ENCODE measurements at places on chromosomes 6 and 20.

DNA sequence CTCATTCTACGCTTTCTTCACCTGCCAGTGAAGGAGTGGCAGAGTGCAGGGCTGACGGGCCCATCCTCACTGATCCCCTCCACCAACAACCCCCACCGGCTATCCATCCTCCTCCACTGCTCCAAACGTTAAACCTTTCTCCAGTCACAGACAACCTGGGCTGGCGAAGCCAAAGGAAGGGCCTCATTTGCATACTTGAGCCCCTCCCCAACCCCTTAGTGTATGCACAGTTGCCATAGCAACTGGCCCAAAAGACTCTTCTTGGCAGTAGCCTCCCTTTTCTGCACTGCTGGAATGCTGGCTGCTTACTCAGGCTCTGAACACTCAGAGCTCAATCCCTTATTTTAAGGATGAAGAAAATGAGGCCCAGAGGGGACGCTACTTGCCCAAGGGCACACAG lies 130.3 kb downstream of the GRM4 start:
- DNase-seq, result no peak

- DNase-seq, result no peak
These were observed 112.4 kb downstream of the PRKN start for GRCh38 chr6:162615016-162615705.

DNA sequence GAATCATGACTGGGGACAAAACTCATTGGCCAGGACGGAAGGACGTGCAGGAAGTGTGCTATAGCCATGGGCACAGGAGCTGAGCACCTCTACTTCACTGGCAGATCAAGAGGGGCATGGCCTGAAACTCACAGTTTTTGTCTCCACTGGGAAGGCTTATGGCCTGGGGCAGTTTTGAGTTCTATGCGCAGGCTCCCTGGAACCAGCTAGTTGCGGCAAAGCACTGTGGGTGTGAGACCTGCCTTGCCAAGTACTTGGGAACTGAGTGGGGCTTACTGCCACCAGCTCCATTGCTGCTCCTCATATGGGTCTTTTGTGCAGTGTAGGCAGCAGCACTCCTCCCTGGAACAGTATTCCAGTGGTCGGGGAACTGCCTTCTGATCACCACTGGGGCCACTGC lies 282.6 kb upstream of the EYS start:
- DNase-seq, result no peak

DNA sequence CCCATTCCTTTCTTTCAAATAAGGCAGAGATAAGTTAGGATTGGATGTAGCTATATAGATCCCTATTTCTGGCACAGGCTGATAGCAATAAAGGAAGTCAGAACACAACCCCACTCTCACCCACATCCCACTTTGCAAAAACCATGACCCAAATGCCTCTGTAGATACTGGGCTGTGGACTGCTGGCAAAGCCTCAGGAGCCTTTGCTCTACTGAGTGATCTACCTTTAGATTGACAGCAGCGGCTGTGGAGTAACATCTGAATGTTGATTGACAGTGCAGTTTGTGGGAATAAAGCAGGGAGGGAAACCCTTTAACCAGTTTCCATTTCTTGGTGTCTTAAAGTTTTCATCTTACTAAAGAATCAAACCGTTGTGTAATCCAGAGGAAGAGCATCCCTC lies 6.7 kb upstream of the TMEM30A start:
- DNase-seq, result no peak

- no peak for DNase-seq
These were observed 65.5 kb upstream of the NFATC2 start for GRCh38 chr20:51608061-51608460.

DNA sequence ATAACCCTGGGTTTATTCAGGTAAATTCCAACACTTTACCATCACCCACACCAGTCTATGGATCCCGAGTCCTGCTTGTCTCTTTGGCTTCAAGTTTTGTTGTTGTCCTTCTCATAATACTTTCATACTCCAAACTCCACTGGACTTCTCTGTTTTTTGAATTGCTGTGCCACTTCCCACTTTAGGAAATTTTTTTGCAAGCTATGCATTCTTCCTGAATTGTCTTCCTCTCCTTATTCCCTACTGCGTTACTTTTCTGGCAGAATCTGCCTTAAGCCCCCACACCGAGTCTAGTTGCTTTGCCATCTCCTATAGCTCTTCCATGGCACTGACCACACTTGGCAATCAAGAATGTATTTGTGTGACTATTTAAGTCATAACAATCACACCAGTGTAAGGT lies 96.1 kb downstream of the TSHZ2 start:
- DNase-seq, result no peak

DNA sequence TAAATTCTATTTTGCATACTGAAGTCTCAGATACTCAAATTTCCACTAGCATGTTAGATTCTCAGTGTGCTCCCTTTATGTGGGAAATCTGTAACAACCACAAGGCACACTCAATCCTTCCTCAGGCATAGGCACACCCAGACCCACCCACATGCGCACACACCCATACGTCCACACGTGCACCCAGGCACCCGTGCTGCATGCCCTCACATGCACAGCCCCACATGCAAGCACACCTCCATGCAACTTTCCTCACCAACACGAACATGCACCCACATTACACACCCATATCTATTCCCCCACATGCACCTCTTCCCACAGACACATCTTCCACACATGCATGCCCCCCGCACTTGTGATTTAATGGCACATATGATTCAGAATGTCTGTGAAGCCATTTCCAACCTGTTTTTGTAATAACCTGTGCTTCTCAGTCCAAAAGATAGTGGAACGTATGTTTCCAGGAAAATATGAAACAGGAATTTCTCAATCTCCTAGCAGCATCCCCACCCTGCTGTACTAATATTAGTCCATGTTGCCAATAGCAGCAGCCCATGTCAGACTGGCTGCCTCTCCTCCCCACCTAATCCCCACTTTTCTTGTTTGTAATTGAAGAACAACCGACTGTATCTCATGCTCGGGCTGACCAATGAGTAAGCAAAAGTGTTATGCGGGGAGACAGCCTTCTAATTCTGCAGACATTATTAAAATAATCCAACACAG lies 11.3 kb upstream of the CYP24A1 start:
- DNase-seq, result no peak

DNA sequence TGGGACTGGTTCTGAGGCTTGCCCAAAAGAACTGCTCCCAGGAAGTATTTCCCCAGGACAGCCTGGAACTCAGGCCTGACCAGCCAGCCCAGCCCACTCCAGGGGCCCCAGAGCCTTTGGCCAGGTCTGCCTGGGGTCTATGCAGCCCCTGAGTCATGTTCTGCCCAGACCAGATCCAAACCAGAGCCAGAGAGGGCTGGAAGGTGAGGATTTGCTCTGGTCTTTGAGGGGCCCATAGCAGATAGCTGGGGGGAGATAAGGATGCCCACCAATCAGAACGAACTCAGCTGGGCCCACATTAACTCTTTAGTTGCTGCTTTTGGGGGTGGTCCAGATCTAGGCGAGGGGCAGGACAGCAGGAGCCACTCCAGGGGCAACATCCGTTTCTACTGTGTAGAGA lies 16.8 kb downstream of the C6orf132 start:
- DNase-seq, result no peak

GRCh38 chr20:18588574-18588933 lies 700 bp downstream of the DTD1 start:
- DNase-seq, result no peak

GRCh38 chr6:122428781-122429180 lies 29.3 kb downstream of the HSF2 start:
- no peak for DNase-seq

- DNase-seq, result no peak
These were observed 582.5 kb downstream of the DOK5 start for GRCh38 chr20:55057779-55058415.

DNA sequence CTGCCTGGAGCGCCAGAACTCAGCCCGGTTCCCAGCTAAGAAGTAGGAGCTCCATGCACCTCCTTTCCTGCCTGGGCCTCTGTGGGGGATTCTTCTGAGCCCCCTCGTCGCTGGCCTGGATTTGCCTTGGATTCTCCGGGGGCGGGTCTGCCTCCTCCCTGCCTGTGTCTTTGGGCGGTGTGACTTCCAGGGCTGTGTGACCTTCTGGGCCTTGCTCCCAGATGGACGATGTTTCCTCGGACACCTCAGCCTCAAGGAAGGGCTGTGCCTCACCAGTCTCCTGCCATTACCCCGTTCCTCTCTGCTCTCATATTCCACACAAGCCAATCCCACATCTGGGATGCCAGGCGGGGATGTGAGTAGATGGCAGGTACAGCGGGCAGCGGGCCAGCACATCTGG lies 76.8 kb downstream of the ERMARD start:
- no peak for DNase-seq

DNA sequence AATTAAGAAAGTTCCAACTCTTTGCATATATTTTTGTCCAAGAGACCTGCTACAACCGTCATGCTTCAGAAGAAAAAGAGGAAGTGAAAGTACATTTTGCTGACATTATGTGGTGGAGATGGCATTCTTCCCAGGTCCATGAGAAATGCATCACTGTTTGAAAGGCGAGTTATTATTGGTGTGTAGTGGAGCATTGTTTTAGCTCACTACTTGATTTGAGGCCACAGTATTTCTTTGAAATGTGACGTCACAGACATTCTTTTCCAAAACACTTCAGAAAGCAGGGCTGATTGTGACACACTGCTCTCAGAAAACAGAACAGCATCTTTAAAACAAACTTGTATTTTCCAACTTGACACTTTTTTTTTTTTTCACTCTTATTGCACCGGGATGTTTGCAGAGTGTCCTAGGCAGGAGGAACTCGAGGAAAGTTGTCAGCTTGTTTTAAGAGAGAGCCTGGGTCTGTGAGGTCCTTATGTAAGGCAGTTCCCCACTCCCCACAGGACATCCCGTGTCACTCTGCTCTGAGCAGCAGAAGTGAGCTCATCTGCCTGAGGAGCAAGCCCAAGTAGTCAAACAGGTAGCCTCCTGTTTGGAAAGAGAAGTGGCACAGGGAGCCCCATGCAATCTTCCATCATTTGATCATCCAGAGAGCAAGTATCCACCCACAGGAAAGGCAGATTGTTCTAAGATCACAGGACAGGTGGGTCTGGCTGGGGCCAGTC lies 1.1 kb downstream of the SPTLC3 start:
- DNase-seq, result peak; percentile 76

- no peak for DNase-seq
These were observed 278.6 kb upstream of the TCF21 start for GRCh38 chr6:133610227-133610840.

DNA sequence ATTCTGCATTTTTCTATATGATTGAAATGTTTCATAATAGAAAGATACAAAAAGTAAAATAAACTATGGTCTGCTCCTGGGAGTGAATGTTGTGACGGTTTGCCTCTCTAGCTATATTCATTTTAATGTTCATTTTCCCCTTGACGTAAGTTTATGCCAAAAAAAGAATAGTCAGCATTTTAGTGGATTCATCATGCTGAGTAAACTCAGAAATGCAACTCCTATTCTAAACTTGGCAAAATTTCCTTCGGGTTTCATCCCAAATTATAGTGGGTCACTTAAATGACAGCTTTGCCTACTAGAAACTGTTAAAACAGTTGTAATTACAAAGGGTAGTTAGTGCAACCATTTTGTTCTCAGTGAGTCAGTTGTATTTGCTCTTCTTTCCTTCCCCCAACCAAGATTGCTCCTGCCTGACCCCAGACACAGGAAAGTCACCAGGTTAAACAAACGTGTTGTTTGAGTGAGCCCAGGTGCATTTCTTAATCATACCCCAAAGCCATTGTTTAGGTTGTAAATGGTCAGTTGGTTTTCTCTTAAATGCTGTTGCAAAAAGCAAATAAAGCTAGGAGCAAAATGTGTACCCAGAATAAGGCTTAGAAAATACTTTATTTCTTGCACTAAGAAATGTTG lies 482.3 kb upstream of the SOX4 start:
- DNase-seq, result no peak

DNA sequence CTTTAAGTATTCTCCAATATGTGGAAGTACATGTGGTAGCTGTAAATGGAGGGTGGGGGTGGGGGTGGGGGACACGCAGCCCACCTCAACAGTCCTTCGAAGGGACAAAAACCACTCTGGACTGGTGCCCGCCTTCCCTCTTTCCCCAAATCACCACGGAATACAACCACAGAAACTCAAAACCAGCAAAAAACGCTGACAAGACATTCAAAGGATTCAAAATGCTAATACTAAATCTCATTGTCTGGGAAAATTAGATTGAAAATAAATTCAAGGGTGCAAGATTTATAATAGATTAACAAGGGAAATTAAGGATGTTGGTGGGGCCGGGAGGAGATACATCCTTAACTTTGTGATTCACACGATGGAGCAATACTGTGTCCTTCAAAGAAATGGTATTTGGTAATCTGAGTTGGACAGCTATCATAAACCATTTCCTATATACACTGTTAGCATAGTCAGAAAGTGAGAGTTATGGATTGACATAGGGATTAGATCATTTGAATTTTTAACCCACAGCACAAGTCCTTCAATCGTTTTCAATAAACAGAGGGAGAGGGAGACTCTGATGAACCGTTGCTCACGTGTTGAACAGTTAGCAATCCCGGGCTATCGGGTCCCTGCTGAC lies 766 bp upstream of the TBC1D22B start:
- DNase-seq, result no peak

- DNase-seq, result no peak
These were observed 110.9 kb upstream of the SSTR4 start for GRCh38 chr20:22924046-22924737.

GRCh38 chr6:10521104-10521808 lies at the start of gene GCNT2:
Gene GCNT2 (plus strand): TSS chr6:10521351. CDS start chr6:10528912, 7,561 bp downstream.
- no peak for DNase-seq

DNA sequence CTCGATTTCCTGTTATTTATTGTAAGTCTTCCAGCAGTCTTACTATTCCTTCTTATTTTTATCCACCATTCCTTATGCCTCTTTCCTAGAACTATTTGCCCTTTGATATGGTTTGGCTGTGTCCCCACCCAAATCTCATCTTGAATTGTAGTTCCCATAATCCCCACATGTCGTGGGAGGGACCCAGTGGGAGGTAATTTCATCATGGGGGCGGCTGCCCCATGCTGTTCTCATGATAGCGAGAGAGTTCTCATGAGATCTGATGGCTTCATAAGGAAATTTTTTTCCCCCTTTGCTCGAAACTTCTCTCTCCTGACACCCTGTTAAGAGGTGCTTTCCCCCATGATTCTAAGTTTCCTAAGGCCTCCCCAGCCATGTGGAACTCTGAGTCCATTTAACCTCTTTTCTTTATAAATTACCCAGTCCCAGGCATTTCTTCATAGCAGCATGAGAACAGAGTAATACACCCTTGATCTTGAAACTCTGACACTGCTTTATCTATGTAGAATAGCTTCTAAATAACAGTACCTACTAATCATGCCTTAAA lies 48.8 kb downstream of the PLN start:
- no peak for DNase-seq

DNA sequence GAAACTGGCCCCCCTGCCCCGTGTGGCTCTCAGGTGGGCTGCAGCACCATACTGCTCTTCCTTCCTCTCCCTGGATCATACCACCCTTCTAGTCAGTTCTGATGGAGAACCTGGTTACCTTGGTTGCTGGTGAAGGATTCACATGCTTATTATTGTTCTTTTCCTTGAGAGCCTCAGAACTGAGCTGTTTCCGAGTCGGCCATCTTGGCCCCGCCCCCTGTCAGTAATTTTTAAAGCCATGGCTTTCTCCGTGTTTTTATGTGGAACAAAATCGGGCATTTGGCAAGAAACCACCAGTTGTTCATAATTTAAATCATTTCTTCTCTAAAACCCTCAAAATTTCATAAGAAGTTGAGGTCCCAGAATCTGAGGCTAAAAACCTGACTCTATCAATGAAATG lies 493.8 kb downstream of the NKAIN2 start:
- no peak for DNase-seq
